ENCODE measurements at places on chromosomes 3 and 15.

GRCh38 chr3:184791171-184791570, 20.8 kb upstream of the VPS8 start:
- no peak for DNase-seq

GRCh38 chr3:185341616-185342458, 21.1 kb upstream of the MAP3K13 start:
- DNase-seq, result no peak

- peak; percentile 39 for DNase-seq
These were observed 65.5 kb downstream of the MEF2A start for GRCh38 chr15:99631255-99631654.

DNA sequence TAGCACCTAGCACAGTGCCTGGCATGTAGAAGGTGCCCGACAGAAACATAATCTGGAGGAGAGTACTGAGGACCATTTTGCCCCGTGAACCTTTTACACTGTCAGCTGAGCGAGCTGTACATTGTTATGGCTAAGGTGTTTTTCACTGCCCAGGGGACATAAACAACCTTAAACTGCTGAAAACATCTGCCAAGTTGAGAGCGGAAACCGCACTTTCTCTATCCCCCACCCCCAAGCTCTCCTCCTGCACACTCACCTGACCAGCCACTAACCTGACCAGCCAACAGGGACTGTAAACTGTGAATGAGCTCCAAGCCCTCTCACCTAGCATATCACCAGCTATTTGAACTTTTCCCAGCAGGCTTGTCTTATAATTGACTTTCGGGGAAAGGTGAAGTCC, 17.6 kb downstream of the RAB43 start:
- DNase-seq, result no peak

DNA sequence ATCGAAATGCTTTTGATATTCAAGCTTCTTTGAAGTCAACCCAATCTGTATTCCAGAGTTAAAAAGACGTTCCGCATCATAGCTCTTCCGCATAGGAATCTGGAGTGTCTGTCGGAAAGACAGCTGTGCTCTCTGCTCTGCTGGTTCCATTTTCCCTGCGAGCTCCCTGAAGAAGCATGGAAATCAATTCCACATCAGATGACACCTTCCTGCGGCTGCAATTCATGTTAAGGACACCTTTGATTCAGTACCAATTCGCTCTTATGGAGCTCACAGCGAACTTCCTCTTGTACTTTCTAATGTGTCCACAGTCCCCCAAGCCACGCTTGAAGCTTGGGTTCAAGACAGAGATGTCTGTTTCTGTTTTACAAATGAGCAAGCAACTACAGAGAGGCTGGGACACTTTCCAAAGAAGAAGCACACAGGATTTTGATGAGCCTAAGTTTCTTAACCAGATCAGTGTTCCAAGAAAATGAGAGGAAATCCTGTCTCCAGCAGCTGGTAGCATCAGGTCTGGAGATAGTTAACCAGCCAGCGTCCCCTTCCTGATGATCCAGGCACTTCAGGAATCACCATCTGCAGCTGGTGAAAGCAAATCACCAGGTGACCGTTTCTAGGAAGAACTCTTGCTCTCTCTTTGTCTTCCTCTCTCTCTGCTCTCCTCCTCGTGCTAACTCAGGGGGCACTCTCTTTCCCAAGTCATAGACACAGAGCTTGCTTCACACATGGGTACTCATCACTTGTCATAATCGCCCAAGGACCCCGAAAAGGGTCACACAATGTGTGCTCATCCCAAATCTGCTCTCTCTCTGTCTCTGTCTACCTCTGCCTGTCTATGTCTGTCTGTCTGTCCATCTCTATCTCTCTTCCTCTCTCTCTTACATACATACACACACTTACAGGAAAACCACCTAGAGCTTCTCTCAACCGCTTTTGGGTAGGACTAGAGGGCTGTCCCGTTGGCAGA, 281.8 kb downstream of the FAM43A start:
- DNase-seq, result no peak
